ENCODE measurements at places on chromosomes 7 and 10.

GRCh38 chr10:103193820-103194529 is 903 bp upstream of the NT5C2 start:
- DNase-seq, result no peak

GRCh38 chr7:22356701-22357310 is at the start of gene RAPGEF5:
Gene RAPGEF5 (minus strand): TSS chr7:22357154. CDS start chr7:22357060, 94 bp downstream.
- peak; percentile 50 for DNase-seq

- no peak for DNase-seq
Observed at GRCh38 chr7:139895141-139895829, 66.2 kb downstream of the TBXAS1 start.

- no peak for DNase-seq
Observed at GRCh38 chr7:50119815-50120637, 27.0 kb upstream of the ZPBP start.

GRCh38 chr10:123096452-123096851 is 39.3 kb upstream of the HMX3 start:
- no peak for DNase-seq

GRCh38 chr7:47170516-47170915 is 411.4 kb downstream of the TNS3 start:
- DNase-seq, result no peak

GRCh38 chr10:10677479-10677878 is 340.2 kb upstream of the CELF2 start:
- no peak for DNase-seq

DNA sequence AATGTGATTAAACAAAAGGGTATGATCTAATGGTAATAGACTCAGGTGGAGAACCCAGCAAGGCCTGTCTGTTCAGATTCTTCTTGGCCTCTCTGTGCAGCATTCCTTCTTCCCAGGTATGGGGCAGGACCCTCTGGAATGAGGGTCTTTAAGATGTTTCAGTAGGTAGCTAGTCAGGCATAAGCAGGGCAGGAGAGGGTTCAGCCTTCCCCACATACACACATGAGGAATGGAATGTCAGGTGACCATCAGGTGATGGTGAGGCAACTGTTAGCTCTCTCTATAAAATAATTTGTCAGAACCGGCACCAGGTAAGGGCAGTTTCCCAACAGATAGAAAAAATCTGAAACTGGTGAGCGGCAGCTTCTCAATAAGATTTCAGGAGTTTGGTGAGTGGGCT is 222.3 kb upstream of the PHYHIPL start:
- no peak for DNase-seq

DNA sequence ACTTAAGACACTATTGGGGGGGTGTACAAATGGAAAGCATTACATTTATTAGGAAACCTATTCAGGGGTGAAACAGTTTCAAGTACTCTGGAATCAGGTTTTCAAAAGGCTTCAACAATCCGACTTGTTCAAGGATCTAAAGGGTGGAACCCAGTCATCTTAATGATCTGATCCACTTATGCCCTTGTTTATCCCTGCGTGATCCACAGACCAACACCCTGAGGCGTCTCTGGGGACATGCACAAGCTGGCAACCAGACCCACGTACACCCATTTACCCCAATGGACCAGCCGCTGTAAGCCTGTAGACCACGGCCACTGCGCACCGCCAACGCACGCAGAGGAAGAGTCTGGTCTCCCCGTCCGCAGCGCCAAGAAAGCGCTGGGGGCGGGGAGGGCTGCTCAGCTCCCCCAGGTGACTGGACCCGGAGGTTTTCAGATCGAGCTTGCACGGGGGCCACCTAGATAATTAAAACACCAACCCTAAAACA is 13.4 kb downstream of the HNRNPF start:
- DNase-seq, result no peak

DNA sequence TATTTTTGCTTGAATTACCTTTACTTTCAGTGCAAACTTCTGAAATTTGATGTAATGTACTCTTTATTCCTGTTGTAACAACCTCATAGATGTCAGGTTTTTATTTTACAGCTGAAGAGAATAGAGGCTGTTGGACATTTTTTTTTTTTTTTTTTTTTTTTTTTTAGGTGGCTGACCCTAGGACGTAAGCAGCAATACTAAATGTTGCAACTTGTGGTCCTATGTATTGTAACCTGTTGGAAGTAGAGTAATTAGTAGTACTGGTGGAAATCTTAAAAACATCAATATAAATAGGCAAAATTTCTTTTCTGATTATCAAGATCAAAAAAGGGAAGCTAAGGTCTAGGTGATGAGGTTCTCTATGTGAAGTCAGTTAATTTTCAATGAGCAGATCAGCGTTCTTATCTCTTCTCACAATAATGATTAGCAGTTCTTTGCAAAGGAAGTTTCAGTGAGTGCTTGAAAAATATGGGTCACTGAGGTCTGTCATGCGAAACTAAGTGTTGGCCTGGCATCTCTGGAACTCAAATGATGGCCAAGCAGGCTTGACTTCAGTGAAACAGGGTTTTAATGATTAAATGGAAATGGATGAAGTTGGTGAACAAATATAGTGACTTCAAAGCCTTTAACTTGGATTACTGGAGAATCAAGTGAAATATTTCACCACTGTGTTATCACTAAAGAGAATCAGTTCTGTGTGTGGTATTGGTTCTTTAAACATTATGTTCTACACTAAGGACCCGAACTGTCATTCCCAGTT is 42.7 kb downstream of the BICC1 start:
- no peak for DNase-seq

All from NCI-H2171 (cell line).